MM.1S (cell line): ENCODE measurements at places on chromosomes 5 and 9.

GRCh38 chr9:87393706-87394230, 103.9 kb upstream of the DAPK1 start:
- H3K4me1 ChIP-seq, result no peaks in the 10 kb centered on the region
- no peak overlapping the region for H3K4me3 ChIP-seq
- no peak overlapping the region for H3K27ac ChIP-seq
- H3K27me3 ChIP-seq, result no peaks in the 10 kb centered on the region
- no peaks in the 10 kb centered on the region for H3K36me3 ChIP-seq

GRCh38 chr9:35110327-35110761, 5.3 kb downstream of the ATOSB start:
- no peak overlapping the region for H3K4me3 ChIP-seq
- DNase-seq, result no peak
- H3K27me3 ChIP-seq, result no peaks in the 10 kb centered on the region
- peaks cover 28% of the 10 kb centered on the region for H3K4me1 ChIP-seq
- H3K36me3 ChIP-seq, result no peaks in the 10 kb centered on the region
- H3K27ac ChIP-seq, result no peak overlapping the region

DNA sequence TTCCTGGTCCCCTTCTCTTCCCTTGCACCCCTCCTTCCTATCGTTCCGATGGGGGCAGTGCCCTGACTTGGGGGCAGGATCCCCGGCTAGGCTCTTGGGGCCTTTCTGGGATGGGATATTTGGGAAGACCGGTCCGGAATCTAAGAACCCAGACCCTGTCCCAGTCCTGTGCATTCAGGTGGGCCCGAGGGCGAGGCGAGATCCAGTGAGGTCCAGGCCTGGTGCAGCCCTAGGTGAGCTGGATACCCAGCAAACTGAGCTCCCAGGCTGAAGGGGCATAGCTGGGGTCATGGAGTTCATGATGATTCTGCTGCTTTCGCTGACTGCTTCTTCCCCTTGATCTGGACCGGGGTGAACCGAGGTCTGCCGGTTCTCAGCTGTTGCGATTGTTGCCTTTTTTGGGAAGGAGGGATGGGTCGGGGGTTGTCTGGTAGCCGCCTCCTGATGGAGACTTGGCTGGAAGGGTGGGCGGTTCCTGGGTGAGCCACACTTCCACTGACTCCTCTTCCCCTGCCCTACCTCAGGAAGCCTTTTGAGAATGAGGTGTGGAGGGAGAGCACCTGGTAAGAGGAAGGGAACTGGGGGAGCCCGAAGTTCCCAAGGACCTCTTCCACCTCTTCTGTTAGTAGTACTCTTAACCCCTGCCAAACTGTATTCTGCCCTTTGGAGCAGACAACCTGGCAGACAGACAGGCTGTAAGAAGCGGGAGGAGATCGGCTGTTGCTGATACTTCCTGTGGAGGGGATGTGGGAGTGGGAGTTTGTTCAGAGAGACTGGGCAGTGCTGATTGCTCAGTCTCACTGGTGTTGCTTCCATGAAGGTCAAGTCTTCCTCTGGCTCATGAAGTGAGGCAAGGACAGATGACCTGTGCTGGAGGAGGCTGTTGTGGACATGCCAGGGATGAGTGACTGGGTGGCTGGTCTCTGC, 1.0 kb downstream of the LRRC8A start:
- H3K36me3 ChIP-seq, result no peaks in the 10 kb centered on the region
- H3K27ac ChIP-seq, result peak overlapping the region; percentile 58; the same call in 1 of the 2 replicates
- H3K4me1 ChIP-seq, result peaks cover 4% of the 10 kb centered on the region; the same call in 1 of the 2 replicates
- no peaks in the 10 kb centered on the region for H3K27me3 ChIP-seq
- H3K4me3 ChIP-seq, result peak overlapping the region; percentile 83
- DNase-seq, result no peak

- H3K36me3 ChIP-seq, result no peaks in the 10 kb centered on the region
- no peaks in the 10 kb centered on the region for H3K27me3 ChIP-seq
- 0 out of 2 replicates have a peak, but pooled peaks cover 3% of the 10 kb centered on the region for H3K4me1 ChIP-seq
These were observed 36.6 kb downstream of the DMRT3 start for GRCh38 chr9:1013021-1013420.

- no peaks in the 10 kb centered on the region for H3K27me3 ChIP-seq
- H3K36me3 ChIP-seq, result no peaks in the 10 kb centered on the region
- no peak overlapping the region for H3K27ac ChIP-seq
- H3K4me1 ChIP-seq, result no peaks in the 10 kb centered on the region
These were observed 318.6 kb downstream of the ARHGEF28 start for GRCh38 chr5:73944581-73944980.

GRCh38 chr5:59260973-59261372, 632.6 kb downstream of the PDE4D start:
- no peaks in the 10 kb centered on the region for H3K27me3 ChIP-seq
- H3K27ac ChIP-seq, result no peak overlapping the region
- DNase-seq, result no peak
- H3K4me1 ChIP-seq, result no peaks in the 10 kb centered on the region

DNA sequence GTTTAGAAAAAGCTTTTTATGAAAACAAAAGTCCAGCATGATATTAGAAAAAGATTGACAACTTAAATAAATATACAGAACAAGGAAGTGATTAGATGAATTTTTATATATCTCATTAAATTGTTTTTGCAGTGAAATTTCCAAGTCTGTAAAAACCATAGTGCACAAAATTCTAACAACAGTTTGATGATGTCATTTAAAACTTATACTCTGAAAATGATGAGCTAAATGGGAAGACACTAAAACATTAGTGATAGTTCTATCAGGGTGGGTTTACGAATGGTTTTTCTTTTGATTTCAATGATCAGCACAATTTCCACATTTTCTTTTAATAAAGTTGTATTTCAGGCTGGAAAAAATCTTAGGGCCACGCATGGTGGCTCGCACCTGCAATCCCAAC, 126.4 kb upstream of the GPR151 start:
- H3K36me3 ChIP-seq, result no peaks in the 10 kb centered on the region
- no peaks in the 10 kb centered on the region for H3K27me3 ChIP-seq
- DNase-seq, result no peak

GRCh38 chr5:146920351-146920881, 41.9 kb upstream of the PPP2R2B start:
- no peaks in the 10 kb centered on the region for H3K36me3 ChIP-seq
- no peaks in the 10 kb centered on the region for H3K4me1 ChIP-seq
- H3K4me3 ChIP-seq, result no peak overlapping the region
- no peak overlapping the region for H3K27ac ChIP-seq
- no peaks in the 10 kb centered on the region for H3K27me3 ChIP-seq

DNA sequence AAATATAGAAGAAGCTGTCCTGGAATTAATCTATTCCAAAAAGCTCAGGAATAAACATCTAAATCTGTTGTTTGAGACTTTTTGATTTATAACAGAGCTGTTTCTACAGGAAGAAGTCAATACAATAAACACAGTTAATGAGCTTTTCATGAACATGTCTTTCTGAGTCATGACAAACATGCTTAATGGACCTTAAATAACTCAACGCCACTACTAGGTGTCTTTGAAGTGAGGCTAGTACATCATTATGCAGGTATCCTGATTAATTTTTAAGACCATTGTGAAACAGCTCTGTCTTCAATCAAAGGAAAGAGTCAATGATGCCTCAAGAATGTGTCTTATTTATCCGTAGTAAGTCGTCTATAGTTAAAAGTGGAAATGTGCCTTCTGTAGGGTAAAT, 131.6 kb downstream of the GABRB2 start:
- H3K27ac ChIP-seq, result no peak overlapping the region
- no peak overlapping the region for H3K4me3 ChIP-seq
- DNase-seq, result no peak
- H3K27me3 ChIP-seq, result no peaks in the 10 kb centered on the region
- no peaks in the 10 kb centered on the region for H3K4me1 ChIP-seq

GRCh38 chr5:17056141-17056631, 120.1 kb upstream of the MYO10 start:
- DNase-seq, result no peak
- H3K27ac ChIP-seq, result no peak overlapping the region
- no peaks in the 10 kb centered on the region for H3K4me1 ChIP-seq
- no peaks in the 10 kb centered on the region for H3K27me3 ChIP-seq

GRCh38 chr9:33025572-33026342, 684 bp downstream of the DNAJA1 start:
- H3K4me1 ChIP-seq, result peaks cover 30% of the 10 kb centered on the region
- peak; percentile 74 for DNase-seq
- H3K27ac ChIP-seq, result peak overlapping the region; percentile 93
- H3K36me3 ChIP-seq, result peaks cover 16% of the 10 kb centered on the region; the same call in 1 of the 2 replicates

DNA sequence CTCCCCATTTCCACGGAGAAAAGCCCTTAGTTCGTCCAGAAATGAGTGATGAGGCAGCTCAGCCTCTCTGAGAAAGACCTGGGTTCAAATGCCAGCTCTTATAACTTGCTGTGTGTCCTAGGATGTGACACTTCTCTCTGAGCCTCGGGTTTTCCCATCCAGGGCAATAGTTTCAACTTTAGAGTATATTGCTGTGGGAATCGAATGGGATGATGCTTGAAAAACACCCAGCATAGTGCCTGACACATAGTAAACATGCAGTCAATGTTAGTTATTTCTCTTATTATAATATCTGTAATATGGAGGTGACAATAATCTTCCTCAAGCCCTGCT, 430 bp upstream of the MAPKAP1 start:
- DNase-seq, result no peak
- H3K36me3 ChIP-seq, result no peaks in the 10 kb centered on the region
- peak overlapping the region; percentile 78 for H3K4me3 ChIP-seq
- no peaks in the 10 kb centered on the region for H3K27me3 ChIP-seq

GRCh38 chr5:147819261-147819770, 12.2 kb downstream of the SPINK1 start:
- no peak overlapping the region for H3K4me3 ChIP-seq
- no peaks in the 10 kb centered on the region for H3K27me3 ChIP-seq
- H3K27ac ChIP-seq, result no peak overlapping the region
- no peaks in the 10 kb centered on the region for H3K36me3 ChIP-seq
- H3K4me1 ChIP-seq, result no peaks in the 10 kb centered on the region

- no peak overlapping the region for H3K4me3 ChIP-seq
- H3K36me3 ChIP-seq, result no peaks in the 10 kb centered on the region
- H3K27me3 ChIP-seq, result no peaks in the 10 kb centered on the region
- no peaks in the 10 kb centered on the region for H3K4me1 ChIP-seq
- no peak overlapping the region for H3K27ac ChIP-seq
These were observed 283.8 kb downstream of the PDE4D start for GRCh38 chr5:59609501-59610265.

GRCh38 chr5:137216976-137217598, 282.0 kb downstream of the SPOCK1 start:
- H3K27me3 ChIP-seq, result no peaks in the 10 kb centered on the region
- H3K4me3 ChIP-seq, result no peak overlapping the region
- H3K4me1 ChIP-seq, result no peaks in the 10 kb centered on the region
- no peak for DNase-seq
- no peak overlapping the region for H3K27ac ChIP-seq

GRCh38 chr9:33619666-33620404, 95.8 kb downstream of the ANKRD18B start:
- H3K27me3 ChIP-seq, result peaks cover 13% of the 10 kb centered on the region; the same call in 1 of the 2 replicates
- DNase-seq, result peak; percentile 14
- peaks cover 3% of the 10 kb centered on the region; the same call in 1 of the 2 replicates for H3K4me1 ChIP-seq
- no peak overlapping the region for H3K27ac ChIP-seq

- DNase-seq, result no peak
- H3K4me3 ChIP-seq, result no peak overlapping the region
- 0 out of 2 replicates have a peak, but pooled peaks cover 5% of the 10 kb centered on the region for H3K4me1 ChIP-seq
- no peaks in the 10 kb centered on the region for H3K27me3 ChIP-seq
- H3K36me3 ChIP-seq, result no peaks in the 10 kb centered on the region
These were observed 134.0 kb downstream of the SLC1A3 start for GRCh38 chr5:36740259-36740898.

DNA sequence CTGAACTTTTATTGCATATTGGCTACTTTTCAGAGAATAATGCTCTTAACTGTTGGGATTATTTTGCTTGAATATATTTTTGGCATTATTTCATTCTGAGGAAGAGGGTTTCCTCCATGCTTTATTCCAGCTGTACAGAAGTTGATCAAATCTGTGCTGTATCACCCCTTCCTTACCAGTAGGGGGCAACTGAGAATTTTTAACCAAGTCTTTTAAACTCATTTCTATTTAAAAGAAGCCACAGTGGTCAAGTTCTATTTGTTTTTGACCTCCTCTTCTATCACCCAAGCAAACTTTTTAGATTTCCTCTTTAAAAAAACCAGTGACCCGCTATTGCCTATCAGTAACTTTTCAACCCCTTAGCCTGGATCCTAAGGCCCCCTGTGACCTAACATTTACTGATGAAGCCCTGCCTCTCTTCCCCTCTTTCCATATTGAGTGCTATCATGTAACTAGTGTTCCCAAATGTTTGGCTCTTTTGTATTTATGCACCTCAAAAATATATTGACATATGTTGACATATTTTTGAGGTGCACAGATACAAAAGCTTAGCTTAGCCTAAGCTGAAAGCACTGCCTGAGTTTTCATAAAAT, 80.6 kb downstream of the FBXO4 start:
- peak; percentile 38 for DNase-seq
- H3K27me3 ChIP-seq, result no peaks in the 10 kb centered on the region
- H3K4me1 ChIP-seq, result no peaks in the 10 kb centered on the region
- H3K4me3 ChIP-seq, result no peak overlapping the region
- H3K36me3 ChIP-seq, result no peaks in the 10 kb centered on the region
- no peak overlapping the region for H3K27ac ChIP-seq

GRCh38 chr5:10836986-10837385, 76.0 kb upstream of the DAP start:
- no peak overlapping the region for H3K27ac ChIP-seq
- H3K4me3 ChIP-seq, result no peak overlapping the region
- no peaks in the 10 kb centered on the region for H3K27me3 ChIP-seq

DNA sequence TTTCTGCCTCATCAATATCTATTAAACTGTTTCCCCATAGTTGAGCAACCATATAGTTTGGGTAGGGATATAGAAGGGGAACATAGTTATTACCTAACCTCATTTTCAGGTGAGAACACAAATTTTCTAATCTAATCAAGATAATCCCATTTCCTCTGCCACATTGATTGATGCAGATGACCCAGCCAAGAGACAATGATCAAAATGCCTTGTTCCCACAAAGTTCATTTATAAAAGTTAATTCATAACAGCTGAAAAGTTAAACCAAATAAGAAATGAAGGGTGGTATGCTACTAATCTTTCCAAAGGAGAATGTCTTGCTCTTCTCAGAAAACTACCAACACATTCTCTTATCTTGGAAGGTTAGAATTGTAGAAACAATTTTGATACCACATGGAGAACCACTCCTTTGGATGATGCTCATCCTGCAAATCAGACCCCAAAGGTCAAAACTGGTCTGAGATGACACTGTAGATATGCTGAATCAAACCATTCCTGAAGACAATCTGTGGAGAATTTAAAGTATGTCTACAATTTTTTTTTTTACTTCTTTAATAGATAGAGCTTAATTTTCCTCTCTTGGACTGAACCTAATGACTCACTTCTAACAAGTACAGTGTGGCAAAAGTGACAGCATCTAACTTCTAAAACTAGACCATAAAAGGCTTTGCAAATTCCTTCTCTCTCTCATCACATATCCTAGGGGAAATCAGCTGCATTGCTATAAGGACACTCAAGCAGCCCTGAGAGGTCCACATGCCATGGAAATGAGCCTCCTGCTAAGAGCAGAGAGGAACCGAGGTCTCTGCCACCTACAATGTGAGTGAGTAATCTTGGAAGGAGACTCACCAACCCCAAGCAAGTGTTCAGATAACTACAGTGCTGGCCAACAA, 586.7 kb upstream of the TUSC1 start:
- H3K4me3 ChIP-seq, result no peak overlapping the region
- no peak overlapping the region for H3K27ac ChIP-seq
- no peaks in the 10 kb centered on the region for H3K27me3 ChIP-seq
- H3K4me1 ChIP-seq, result no peaks in the 10 kb centered on the region

- peaks cover 7% of the 10 kb centered on the region for H3K4me1 ChIP-seq
- no peak overlapping the region for H3K27ac ChIP-seq
- no peaks in the 10 kb centered on the region for H3K36me3 ChIP-seq
- DNase-seq, result no peak
These were observed 1.6 kb upstream of the FOXD1 start for GRCh38 chr5:73450137-73450536.

GRCh38 chr9:120779227-120779626, 14.0 kb downstream of the FBXW2 start:
- no peaks in the 10 kb centered on the region for H3K27me3 ChIP-seq
- H3K27ac ChIP-seq, result no peak overlapping the region
- H3K4me1 ChIP-seq, result no peaks in the 10 kb centered on the region
- no peak overlapping the region for H3K4me3 ChIP-seq
- DNase-seq, result no peak
